ENCODE measurements at places on chromosomes 4 and X. TPM values are rescaled to one million over a fixed set of nuclear protein-coding genes. Genes with fewer than 3 reads are reported as not detected.

The ANXA10 gene
- polyA plus RNA-seq, result 0.08 TPM

The PRSS12 gene
- 136 TPM for polyA plus RNA-seq

The RAB41 gene
- polyA plus RNA-seq, result not detected

The ZNF280C gene
- 8.7 TPM for polyA plus RNA-seq
